ENCODE measurements at places on chromosomes 5 and 9.

- DNase-seq, result no peak
Measured at GRCh38 chr5:83964271-83964670, 243.6 kb upstream of the HAPLN1 start.

GRCh38 chr9:126114409-126114760 is 212.2 kb upstream of the MVB12B start:
- no peak for DNase-seq

DNA sequence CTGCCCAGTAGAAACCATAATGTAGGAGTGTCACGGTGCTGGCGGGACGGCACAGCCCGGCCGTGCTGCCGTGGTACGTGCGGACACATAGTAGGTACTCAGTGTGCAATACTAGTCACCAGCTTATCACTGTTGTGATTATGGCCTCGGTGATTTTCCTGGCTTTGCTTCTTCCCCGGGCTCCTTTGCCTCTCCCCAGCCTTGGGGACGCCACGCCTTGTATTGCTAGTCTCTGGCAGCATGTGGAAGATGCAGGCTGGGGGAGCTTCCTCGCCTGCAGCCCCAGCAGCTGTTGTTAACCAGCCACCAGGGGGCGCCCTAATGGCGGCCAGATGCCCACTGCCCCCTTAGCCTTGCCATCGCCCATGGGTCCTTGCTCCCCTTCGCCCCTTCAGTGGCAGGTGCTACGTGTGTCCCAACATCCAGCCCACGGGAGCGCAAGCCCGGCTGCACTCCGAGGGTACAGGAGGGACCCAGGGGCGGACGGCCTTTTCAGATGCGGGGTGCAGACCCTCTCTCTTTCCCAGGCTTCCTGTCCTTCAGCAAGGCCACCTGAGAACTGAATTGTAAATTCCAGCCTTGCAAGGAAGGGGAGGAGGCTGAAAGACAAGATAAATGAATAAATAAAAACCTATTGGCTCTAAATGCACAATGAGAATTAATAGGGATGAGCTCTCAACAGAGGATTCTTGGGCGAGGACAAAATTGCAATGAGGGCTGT is 8.0 kb downstream of the NTNG2 start:
- peak; percentile 77 for DNase-seq

- DNase-seq, result no peak
Measured at GRCh38 chr9:29212397-29213387, 1639.4 kb upstream of the C9orf72 start.

GRCh38 chr9:2229109-2229721 is 214.1 kb downstream of the SMARCA2 start:
- DNase-seq, result no peak

DNA sequence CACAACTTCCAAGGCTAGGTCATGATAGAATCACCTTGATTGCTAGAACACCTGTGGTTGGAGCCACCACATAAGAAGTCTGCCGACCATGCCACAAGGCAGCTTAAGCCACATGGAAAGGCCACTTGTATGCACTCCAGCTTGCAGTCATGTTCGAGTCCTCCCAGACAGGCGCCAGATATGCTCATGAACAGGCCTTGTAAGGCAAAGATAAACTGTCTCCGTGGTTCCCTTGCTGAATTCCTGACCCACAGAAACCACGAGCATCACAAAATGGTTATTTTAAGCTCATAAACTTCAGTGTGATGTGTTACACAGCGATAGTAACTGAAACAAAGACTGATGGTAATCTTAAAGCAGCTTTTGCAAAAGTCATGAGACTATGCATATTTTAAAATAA is 188.4 kb upstream of the DAPK1 start:
- DNase-seq, result peak; percentile 14

DNA sequence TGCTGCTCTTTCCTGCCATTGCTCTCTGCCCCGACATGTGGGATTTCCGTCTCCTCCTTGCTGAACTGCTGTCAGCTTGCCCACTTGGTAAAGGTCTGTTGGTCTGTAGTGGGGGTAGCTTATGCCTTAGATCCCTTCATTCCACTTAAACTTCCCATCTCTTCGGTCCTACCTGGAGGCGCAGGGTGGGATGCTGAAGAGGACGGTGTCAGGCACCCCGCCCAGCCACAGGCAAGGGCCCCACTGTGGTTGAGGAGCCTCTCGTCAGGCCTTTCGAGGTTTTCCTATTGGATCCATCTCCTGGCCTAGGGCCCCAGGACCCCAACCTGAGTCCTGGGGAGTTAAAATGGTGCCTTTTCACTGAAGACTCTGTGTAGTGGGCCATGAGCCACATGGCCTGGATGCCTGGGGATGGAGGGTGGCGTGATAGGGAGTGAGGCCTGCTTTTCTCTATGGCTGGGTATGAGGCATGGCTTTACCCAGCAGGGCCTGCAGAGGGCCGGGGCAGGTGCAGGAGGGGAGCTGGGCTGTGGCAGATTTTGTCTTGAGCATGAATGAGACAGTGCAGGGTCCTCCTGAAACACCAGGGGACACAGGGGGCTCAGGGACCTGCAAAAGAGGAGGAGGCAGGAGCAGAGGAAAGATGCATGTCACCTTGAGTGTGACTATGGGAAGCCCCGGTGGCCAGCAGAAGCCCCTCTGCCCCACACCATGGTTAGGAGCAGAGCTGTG is 25.8 kb upstream of the RNF130 start:
- DNase-seq, result no peak

Data from hepatic stellate cell (primary cell).